CD4-positive, alpha-beta T cell treated with Interferon gamma for 1 hour (primary cell): ENCODE measurements at places on chromosomes 3 and 15.

- no peak for DNase-seq
Observed at GRCh38 chr3:24748520-24748919, 253.9 kb upstream of the THRB start.

DNA sequence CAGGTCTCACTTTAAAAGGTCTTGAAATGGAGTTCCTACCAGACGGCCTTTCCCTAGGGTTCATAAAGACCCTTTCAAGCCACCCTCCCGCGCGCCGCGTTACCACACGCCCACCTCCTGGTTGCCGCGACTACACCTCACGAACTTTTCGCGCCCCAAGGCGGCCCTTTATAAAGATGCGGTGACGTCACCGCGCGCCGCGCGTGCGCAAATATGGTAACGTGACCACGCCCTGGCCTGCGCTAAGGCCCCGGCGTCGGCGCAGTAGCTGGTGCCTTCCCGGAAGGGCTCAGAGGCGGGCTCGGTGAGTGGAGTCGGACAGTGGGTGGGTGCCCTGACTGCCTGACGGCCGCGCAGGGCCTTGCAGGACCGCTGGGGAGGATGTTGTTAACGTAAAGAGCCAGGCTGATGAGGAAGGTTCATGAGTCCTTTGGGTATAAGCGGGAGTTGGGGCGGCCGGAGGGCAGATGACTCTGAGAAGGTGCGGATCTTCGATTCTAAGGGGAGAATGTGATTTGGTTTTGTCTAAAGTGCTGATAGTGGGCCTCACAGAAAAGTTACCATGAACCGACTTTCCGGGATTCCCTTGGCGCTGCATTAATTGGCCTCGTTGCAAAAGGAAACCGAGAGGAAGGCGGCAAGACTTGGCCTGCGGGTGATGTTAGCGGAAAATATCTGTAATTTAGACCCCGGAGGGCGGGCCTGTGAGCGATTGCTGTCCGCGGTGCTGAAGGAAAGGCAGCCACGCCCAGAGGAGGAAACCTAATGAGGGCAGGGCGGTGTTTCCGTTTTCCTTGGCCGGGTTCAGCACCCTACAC, 54.4 kb downstream of the FEZF2 start:
- peak; percentile 69 for DNase-seq

DNA sequence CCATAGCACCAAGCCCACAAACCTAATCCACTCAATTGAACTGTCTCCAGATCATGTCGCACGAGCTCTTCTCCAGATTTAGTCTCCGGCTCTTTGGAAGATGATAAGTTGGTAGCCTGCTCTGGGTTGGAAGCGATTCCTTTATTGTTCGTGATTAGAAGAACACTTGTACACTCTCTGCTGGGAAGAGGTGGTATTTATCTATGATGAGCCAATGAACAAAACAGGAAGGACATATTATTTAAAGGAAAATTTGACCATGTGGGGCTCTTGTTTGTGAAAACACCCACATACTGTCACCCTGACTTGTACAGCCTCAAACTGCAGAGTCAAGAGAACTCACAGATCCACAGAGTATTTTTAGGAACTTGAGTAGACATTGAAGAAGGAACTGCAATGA, 54.4 kb downstream of the MYZAP start:
- no peak for DNase-seq

GRCh38 chr15:52114261-52115055, 1.9 kb upstream of the BCL2L10 start:
- DNase-seq = no peak

DNA sequence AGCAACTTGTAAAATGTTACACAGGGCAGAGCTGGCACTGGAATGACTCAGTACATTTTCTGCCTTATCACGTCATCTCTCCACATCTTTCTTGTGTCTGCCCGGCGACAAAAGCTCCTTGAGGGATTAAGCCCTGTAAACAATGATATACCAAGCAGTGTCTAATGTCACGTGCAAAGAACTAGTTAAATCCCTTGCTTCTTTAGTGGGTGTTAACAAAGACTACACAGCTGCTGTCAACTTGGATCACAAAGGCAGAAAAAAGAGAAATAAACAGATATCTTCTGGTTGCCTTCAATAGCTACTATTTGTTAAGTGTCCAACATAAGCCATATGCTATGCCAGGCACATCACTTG, 48.1 kb upstream of the FRMD4B start:
- DNase-seq = no peak

DNA sequence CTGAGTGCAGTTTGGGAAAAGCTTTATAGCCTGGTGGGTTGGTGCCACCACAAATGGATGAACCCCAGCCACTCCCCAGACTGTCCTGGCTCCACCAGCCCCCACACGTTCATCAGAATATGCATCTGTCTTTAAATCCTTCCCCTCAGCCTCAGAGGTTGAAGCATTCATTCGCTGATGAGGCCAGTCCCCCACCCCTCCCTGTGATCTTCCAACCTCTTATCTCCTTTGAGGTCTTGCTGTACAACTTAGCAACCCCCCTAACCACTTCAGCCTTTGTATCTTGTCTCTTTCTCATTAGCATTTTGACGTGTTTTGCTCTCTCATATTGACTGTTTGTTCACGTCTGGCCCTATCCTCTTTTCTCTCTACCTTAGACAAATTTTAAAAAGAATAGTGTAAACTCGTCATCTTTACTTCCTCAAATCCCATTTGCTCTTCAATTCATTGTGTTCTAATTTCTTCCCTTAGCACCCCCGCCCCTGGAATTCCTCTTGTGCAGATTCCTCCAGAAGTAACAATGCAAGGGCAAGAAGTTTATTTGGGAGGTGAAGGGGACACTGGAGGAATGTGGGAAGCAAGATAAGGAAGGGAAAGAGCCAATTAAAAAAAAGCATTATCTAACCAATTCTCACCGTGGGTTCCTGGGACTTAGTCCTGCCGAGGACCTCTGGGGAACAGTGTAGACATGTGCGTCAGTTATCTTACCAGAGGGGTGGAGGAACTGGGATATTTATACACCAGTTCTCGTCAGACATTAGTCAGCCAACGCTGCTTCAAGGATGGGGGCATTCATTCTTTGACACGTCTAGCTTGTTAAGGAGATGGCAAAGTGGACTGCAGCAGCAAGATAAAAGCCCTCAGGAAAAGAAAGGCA, 38.6 kb downstream of the MOBP start:
- no peak for DNase-seq

- DNase-seq = no peak
Observed at GRCh38 chr15:87689716-87690115, 566.8 kb downstream of the NTRK3 start.

GRCh38 chr15:85702321-85703101, 92.2 kb downstream of the KLHL25 start:
- DNase-seq = no peak

GRCh38 chr3:74605437-74605836, 9.0 kb downstream of the CNTN3 start:
- DNase-seq = no peak

DNA sequence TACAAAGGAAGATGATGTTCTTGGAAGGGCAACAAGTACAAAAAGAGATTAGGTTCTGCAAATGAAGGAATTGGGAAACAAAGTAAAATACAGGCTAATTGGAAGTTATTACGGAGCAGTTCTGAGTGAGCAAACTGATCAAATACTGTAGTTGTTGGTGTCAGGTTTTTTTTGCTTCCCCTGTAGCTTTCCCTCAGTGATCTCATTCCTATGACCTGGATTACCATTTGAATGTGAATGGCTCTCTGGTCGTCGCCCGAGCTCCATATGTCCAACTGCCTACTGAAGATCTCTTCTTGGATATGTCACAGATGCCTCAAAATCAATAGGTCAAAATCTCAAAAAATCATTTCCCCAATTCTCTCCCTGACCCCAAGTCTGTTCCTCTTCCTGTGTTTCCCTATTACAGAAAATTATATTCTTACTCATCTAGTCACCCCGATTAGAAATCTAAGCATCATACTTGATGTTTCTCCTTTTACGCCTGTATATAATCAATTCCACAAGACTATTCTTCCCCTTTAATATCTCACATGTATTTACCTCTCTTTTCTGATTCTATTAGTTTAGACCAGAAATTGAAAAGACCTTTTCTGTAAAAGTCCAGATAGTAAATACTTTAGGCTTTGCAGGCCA, 29.0 kb downstream of the GOLM2 start:
- no peak for DNase-seq
